ENCODE measurements at places on chromosomes 11 and 22.

- peak; percentile 33 for DNase-seq
Measured at GRCh38 chr11:1335811-1336761, 26.7 kb upstream of the TOLLIP start.

DNA sequence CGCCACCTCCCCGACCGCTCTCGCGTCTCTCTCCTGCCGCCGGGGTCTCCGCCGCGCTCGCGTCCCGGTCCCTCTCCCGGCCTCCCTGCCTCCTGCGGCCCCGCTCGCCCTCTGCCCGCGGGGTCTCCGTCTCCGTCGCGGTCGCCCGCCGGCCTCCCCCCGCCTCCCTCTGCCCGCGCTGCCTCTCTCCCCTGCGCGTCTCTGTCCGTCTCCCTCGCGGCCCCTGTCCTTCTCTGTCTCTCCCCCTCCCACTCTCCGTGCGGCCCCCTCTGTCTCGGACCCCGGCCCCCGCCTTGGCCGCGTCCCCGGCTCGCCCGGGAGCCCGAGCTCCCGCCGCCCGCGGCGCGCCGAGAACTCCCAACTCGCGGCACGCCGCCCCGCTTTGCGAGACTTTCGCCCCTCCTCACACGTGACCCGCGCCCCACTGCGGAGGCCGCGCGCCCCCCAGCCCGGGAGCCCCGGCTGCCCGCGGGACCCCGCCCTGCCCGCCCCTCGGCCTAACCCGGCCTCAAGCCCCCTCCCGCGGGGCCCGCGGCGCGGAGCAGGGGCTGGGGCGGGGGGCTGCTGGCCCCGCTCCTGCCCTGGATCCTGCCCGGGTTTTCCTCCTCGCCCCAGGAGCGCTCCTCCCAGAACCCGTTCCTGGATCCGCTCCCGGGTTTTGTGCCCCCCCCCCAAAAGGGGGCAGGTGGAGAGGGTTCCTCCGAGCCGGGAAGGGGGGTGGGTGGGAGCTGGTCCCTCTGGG lies 702 bp upstream of the KCNJ4 start:
- no peak for DNase-seq

- DNase-seq = no peak
Measured at GRCh38 chr11:106480581-106481190, 403.2 kb downstream of the AASDHPPT start.

GRCh38 chr11:73570415-73571114 lies 27.3 kb downstream of the FAM168A start:
- DNase-seq = no peak

DNA sequence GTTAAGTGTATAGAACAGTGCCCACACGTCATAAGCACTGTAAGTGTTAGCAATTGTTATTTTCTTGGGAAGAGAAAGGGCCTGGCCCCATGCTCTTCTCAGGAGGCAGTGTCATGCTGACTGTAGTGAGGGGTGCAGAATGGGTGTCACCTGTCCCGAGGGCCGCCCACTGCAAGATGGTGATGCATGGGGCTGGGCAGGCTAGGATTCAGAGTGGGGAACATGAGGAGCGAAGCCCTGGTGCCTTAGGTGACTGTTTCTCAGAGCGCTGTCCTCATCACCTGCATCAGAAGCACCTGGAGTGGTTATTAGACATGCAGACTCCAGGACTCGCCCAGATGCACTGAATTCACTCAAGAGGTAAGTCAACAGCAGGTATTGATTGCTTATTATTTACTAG lies 101.0 kb upstream of the PARVA start:
- no peak for DNase-seq

DNA sequence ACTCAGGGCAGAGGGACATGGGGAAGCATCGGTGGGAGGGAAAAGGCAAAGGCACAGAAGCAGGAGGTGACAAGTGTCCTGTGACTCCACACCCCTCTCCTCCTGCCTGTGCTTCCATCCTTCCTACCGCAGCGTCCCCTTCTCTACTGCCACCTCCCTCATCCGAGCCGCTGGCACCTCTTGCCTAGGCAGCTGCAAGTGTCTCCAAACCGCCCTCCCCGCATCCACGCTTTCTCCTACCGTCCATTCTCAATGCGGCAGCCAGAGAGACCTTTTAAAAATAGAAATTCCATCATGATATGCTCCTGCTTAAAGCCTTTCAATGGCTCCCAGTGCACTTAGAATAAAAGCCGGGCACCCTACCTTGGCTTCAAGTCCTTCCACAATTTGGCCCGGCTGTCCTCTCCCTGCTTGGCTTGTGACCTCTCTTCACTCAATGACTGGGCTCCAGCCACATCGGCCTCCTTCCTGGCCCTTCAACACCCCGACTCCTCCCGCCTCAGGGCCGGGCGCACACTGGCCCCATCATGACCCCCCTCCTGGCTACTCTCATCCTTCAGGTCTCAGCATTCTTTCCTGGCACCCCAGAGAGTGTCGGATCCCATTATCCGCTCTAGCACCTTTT lies 16.5 kb downstream of the LRRC10B start:
- DNase-seq = no peak

DNA sequence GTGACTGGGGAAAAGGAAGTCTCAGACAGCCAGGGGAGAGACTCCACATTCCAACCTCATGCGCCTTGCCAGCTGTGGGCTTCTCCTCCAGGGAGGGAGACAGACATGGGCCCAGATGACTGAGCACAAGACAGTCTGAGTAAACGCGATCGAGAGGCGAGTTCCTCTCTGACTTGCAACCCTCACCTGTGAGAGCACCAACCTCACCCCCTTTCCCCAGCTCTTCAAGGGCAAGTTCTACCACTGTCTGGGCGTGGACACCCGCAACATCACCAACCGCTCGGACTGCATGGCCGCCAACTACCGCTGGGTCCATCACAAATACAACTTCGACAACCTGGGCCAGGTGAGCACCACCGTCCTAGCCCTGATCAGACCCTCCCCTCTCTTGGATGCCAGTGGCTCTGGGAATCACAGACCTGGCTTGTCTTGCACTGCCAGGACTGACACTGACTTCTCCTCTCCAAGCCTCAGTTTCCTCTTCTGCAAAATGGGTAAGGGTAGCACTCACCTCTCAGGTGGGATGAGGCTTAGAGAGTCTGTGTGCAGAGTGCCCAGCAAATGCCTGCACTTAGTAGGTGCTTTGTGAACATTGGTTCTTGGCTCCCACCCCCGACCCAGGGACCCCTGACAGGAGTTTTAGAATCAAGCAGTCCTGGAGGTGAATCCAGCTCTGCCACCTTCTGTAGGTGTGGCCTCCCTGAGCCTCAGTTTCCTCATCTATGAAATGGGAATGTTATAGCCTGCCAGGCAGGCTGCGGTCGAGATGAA lies 95.3 kb downstream of the CACNA1I start:
- no peak for DNase-seq

GRCh38 chr11:60951904-60952741 lies at the start of gene SLC15A3:
Gene SLC15A3, minus strand, starts transcription at chr11:60952176. Its CDS starts 625 bp downstream, at chr11:60951551.
- no peak for DNase-seq

GRCh38 chr11:12269446-12270214 lies 107.7 kb upstream of the PARVA start:
- DNase-seq = no peak

DNA sequence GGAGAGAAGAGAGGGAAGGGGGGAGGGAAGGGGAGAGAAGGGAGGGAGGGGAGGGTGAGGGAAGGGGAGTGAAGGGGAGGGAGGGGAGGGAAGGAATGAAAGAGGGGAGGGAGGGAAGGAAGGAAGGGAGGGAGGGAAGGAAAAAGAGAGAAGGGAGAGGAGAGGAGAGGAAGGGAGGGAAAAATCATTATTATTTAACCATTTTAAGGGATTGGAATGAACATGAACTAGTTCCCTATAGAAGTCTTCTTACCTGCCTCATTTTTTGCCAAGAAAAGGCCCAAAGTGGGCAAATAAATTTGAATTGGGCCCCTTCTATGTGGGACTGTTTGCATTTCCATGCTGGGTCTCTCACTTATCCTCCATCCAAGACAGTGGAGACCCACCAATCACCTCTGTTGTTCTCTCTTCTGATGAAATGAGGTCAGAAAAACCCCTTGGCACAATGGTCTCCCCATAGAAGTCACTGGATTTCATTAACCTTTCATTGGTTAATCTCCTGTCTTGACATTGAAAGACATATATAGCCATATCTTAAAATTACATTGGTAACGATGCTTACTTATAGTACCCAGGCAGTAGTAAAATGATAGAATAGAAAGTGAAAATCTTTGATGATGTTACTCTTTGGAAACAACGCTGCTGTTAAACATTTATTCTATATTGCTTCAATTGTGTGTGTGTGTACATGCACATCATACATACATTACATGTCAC lies 80.1 kb upstream of the ASPHD2 start:
- no peak for DNase-seq

- DNase-seq = no peak
Measured at GRCh38 chr11:115652496-115652895, 148.3 kb upstream of the CADM1 start.

GRCh38 chr11:102223859-102224258 lies 93.4 kb upstream of the BIRC3 start:
- DNase-seq = no peak

DNA sequence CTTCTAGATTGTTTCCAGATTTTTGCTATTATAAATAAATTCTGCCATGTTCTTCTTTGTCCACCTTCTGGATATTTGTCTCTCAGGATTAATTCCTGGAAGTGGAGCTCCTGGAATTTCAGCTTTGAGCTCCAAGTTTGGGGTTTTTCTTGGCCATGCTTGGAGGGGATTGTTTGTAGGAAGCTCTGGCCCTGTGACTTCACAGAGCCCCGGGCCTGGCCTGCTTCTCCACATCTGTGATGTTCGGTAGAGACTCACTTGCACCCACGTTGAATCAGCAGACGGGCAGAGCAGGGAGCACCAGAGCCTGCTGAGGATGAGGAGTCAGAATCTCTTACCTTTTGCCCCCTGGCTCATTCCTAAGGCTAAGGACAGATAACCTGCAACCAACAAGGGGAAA lies 35.7 kb downstream of the LRRC32 start:
- no peak for DNase-seq

DNA sequence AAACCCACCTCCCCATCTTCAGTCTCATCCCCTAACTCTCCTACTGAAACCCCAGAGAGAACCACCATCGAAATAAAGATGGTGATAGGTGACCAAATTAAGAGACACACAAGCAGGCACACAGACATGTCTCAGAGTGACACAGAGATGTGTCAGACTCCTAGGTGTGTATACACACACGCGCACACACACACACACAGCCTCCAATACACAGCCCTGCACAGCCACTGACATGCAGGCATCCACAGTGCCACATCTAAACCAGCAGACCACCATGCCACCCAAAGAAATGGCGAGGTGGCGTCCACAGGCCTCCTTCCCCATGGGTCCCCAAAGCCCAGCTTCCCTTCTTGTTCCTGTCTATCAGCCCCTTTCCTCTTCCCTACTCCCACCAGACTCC lies 27.4 kb downstream of the NRXN2 start:
- no peak for DNase-seq

DNA sequence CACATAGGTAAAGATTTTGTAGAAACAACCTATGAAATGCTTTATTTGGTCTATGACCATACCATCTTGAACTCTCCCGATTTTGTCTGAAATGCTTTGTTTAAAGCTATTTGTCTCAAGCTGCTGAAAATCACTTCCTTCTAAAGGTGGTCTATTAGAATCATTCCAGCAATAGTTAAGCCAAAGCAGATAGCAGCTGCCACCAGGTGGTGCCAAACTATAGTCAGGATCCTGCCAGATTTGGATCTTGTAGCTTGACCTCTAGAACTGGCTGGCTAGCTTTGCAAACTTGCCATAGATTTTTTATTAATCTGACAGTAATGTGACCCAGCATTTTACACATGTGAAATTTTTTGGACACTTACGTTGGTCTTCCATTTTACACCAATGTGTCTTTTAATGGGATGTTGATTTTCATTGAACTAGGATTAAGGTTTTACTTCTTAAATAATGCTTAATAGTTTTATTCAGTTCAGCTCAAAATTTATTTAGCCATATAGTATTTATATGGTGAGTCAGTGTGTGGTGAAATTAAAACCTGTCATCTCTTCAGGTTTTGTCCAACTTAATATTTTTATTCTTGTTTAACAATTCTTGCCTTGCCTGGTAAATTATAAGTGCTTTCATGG lies 19.7 kb downstream of the CTR9 start:
- DNase-seq = no peak

Data from stimulated activated CD8-positive, alpha-beta memory T cell treated with anti-CD3 and anti-CD28 coated beads, Interleukin-12 subunit alpha, Interleukin-12 subunit beta, amount 100 ng/mL, for 4 hours (primary cell).